ENCODE measurements at places on chromosomes 3 and 15.
A peak's percentile ranks its signal among the peaks of the same experiment; 100 is the strongest.

GRCh38 chr3:108513961-108514360, 3.6 kb upstream of the MYH15 start:
- no peak for DNase-seq

DNA sequence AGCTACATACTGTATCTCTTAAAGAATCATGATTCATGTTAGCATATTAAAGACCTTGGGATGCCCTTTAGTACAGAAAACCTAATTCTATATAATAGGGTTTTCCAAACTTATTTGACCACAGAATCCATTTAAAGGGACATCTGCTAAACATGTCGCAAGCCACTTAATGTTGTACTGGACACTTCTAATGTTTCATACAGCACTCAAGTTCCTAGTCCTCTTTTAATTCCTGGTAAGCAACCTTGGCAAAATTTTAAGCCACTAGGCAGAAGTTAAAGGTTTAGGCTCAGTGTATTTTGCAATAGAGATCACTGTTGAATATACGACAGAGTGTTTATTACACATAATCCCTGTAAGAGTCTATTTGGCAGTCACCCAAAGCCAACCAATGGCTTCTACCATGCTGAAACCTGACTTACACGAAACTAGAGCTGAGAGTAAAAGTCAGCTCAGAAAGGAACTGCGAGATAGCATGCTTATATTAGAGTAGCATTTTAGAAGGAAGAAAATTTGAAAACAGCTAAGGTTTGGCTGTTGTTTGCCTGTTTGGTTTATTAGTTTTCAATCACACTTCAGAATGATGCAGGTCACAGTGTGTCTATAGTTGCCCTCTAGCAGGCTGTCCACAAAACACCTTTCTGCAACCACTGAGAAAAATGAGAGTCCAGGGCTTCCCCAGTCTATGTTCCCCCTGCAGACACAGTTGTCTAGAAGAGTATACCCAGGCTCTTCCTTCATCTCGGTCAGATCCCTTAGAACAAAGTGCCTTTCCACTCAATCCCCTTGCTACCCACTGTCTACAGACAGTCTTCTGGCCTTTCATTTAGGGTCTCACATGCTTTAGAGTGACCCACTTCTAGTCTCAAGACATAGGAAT, 104.4 kb downstream of the FMN1 start:
- DNase-seq: peak; percentile 35

GRCh38 chr15:73258271-73259108, 110.3 kb downstream of the HCN4 start:
- no peak for DNase-seq

DNA sequence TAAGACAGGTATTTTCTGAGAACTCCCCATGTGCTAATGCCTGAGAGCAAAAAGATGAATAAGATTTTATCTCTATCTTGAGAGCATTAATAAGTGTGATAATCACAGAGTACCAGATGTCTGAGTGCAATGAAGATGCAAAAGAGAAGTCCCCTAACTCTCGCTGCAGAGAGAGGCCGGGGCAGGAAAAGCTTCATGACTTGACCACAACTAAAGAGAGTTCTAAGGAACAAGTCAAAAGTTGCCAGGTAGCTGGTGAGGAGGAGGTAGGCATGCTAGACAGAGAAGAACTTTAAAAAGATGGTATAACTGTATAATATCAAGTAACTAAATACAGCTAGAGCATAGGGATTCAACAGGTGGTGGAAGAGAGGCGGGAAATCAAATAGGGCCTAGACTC, 28.8 kb downstream of the MTMR10 start:
- no peak for DNase-seq

- no peak for DNase-seq
Observed at GRCh38 chr3:160755776-160756304, at the start of gene PPM1L. Gene PPM1L, plus strand, starts transcription at chr3:160756231.

DNA sequence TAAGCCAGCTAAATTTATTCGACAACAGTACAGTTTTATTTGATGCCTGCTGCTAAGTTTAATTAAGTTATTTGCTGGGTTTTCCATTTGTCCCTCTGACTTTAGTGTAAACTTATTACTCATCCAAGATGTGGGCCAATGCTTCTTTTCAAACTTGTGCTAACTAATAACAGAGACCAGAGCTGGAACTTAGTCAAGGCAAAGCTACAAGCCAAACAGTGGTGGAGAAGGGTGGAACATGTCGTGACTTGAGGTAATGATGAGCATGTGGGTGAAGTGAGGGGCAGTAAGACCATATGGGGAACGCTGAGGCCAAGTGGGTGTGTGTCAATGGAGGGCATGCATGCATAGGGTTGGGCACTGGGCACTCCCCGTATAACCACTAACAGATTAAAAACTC, 63.9 kb downstream of the NMD3 start:
- DNase-seq: no peak

DNA sequence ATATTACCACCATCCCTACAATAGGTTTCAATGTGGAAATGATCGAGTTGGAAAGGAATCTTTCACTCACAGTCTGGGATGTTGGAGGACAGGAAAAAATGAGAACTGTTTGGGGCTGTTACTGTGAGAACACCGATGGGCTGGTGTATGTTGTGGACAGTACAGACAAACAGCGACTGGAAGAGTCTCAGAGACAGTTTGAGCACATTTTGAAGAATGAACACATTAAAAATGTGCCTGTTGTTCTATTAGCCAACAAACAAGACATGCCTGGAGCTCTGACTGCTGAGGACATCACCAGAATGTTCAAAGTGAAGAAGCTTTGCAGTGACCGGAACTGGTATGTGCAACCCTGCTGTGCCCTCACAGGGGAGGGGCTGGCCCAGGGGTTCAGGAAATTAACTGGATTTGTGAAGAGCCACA, 510 bp downstream of the ARL14 start:
- DNase-seq: no peak

GRCh38 chr3:19331931-19332330, 183.6 kb downstream of the KCNH8 start:
- DNase-seq: no peak

DNA sequence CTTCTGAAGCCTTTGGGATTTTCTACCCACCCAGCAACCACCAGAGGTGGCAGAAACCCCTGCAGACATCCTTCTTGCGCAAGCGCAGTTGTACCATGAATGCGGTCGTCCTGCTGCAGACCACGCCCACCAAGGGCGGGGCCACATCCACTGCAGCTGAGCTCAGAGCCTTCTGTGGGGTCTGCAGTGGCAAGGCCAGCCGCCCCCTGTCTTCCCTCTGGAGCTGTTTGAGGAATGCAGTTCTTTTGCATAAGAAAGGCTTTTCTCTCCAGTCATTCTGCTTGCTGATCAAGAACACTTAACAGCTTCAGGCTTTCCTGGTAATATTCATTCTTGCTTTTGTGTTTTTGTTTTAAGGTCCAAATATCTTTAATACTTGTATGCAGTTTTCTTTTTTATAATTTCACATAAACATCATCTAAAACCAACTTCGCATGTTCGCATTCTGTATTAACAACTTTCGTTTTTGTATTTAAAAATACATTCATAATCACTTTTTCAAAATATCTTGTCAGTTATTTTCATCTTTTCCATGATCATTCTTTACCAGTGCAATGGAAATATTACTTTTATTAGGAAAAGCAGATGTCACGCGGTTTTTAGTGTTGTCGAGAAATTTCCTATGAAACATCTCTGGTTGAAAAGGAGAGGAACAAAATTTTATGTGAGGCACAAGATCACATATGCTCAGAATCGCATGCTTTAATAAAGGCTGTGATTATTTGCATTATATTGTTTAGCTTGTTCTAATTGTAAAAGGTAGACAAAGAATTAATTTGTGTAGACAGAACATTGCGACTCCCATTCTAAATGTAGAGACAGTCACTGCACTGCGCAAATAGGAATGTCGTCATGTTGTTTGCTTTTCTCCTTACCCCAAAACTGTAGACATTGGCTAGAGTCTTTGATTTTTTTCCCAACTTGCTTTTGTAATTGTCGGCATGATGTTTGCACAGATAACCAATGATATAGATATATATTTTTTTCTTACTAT, 98.1 kb upstream of the SNRPN start:
- no peak for DNase-seq

DNA sequence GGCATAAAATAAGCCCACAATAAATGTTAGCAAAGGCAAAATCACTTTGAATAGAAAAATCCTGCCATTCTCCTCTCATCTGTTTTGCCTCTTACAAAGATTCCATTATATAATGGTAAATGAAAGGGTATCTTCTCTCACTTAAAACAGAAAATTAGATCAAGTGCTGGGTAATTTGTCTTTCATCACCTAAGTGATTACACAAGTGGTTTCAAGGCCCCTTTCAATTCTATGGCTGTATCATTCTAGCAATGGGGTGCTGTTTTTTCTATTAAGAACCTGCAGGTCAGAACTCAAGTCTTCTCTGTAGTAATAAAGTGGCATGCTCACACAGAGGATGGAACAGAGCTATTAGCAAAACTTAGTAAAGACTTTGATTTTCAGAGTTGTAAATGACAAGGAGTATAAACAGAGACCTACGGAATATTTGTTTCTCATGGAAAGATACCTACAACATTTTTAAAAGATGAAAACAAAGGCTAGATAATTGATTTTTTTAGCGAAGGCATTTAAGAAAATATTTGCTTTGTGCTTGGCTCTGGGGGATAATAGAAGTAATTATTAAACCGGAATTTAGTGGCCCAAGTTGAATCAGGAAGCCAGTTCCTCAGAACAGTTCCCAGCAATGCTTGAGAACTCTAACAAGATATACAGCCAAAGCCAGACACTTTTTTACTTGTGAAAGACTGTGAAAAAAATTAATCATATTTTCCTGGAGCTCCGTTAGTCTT, 137.4 kb downstream of the CMSS1 start:
- DNase-seq: no peak

DNA sequence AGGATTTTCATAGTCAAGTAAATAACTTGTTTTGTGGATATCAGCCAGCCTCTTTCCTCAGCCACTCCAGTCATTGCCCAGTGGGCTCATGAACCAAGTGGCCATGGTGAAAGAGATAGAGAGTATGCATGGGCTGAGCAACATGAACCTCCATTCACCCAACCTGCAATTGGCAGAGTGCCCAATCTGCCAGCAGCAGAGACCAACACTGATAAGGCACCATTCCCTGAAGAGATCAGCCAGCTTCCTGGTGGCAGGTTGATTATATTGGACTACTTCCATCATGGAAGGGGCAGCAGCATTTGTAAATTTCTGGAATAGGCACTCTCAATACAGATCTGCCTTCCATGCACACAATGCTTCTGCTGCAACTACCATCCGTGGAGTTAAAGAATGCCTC, 10.3 kb upstream of the MCF2L2 start:
- DNase-seq: no peak

DNA sequence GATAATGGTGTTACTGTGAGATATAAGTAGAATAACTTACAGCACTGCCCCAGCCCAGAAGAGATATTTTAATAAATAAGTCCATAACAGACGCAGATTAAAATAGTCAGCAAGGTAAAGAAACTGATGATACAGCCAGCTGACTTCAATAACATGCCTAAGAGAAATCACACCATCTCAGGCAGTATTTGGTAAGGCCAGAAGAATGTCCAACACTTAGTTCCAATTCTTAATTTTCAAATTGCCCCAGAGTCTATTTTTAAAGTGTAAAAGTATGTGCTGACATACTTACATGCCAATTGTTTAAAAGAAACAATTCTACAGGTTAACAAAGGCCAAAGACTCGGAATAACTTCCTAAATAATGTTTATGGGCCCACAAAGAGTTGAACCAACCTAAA, 1.6 kb downstream of the GNB4 start:
- DNase-seq: peak; percentile 23

DNA sequence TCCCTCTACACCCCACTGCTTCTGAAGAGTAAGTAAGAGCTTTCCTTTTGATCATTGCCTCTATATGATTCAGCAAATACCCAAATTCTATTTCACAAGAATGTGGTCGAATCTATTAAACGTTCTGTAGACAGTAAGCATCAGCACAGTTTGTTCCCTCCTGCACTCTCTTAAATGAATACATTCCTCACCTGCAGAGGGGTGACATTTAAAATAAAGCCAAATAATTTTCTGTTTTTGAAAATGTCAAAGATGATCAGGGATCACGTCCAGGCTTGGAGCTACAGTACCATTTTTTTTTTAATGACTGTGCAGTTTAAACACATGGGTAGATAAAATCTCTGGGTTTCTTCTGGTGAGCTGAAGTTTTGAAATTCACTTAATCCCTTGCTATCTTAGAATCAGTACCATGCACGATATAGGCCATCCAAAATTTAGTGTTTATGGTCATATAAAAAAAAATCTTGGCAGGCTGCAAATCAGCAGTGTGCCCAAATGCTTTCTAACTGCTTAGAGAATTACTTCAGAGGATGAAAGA, 12.8 kb downstream of the PYDC2 start:
- no peak for DNase-seq

- no peak for DNase-seq
Observed at GRCh38 chr15:36358523-36358922, 220.9 kb upstream of the CDIN1 start.

GRCh38 chr3:59480486-59480995, 430.7 kb upstream of the CFAP20DC start:
- DNase-seq: peak; percentile 37

GRCh38 chr3:56864090-56864489, 62.3 kb upstream of the ARHGEF3 start:
- no peak for DNase-seq

DNA sequence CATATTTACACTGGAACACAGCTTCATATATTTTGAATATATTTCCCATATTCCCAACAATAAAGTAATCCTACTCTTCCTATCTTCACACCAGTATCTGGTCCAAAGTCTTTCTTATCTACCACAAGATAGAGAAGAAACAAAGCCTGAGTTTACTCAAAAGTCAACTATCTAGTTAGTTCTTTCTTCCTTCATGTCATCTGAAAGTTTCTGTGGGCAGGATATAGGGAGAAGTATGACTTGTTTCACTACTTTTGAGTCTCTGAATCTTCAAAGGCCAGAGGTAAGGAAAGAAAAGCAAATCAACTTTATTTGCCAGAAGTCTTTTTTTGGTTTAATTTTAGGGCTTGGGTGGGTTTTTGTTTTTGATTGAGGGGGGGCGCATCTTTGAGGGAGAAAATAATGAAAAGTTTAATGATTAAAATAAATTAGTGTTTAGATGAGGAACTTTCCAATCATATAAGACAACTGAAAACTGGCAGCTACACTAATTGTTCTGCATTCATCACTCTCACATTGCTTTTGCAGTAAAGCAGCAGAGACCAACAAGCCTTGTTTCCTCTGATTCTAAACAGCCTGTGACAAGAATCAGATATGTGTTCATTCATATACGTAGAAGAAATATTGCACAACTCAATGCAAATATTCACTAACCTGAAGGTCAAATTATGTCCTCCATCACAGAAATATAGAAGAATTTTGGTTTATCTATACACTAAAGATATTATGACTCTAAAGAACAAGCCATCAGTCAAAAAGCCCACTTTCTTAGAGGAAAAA, 421.4 kb downstream of the SHQ1 start:
- no peak for DNase-seq

DNA sequence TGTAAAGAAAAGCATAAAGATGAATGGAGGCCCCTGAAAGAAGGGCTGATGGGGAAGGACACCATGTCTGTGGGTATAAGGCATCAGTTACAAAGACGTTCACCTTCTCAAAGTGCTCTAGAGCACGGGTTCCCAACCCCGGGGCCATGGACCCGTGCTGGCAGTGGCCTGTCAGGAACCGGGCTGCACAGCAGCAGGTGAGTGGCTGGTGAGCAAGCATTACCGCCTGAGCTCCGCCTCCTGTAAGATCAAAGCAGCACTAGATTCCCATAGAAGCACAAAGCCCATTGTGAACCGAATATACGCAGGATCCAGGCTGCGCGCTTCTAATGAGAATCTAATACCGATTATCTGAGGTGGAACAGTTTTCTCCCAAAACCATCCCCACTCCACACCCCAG, 25.7 kb downstream of the MYO1E start:
- no peak for DNase-seq

- no peak for DNase-seq
Observed at GRCh38 chr15:49361370-49361769, 61.7 kb upstream of the FGF7 start.
